Choroid plexus epithelial cell (primary cell): ENCODE measurements at places on chromosomes 7 and 10.
A peak's percentile ranks its signal among the peaks of the same experiment; 100 is the strongest.

DNA sequence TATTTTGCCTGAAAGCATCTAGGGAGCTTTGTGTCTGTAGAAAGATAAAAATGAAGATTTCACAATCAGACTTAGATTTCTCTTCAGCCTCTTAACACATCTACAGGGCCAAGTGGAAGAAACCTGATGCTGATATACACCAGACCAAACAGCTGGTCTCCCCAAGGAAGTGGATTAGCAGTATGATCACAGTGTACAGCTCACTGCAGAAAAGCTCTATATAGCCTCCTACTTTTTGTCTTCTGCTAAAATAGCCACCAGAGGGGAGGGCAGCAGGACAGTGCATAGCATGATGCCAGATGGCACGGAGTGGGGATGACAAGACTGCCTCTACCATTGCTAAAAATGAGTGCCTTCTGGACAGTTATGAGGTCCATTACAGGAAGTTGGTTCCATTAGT lies 16.0 kb downstream of the FAM13C start:
- DNase-seq: no peak

GRCh38 chr10:124740369-124741280 lies 3.6 kb downstream of the FAM53B start:
- DNase-seq: peak; percentile 58

- no peak for DNase-seq
Measured at GRCh38 chr10:123559823-123560092, 106.4 kb upstream of the GPR26 start.

DNA sequence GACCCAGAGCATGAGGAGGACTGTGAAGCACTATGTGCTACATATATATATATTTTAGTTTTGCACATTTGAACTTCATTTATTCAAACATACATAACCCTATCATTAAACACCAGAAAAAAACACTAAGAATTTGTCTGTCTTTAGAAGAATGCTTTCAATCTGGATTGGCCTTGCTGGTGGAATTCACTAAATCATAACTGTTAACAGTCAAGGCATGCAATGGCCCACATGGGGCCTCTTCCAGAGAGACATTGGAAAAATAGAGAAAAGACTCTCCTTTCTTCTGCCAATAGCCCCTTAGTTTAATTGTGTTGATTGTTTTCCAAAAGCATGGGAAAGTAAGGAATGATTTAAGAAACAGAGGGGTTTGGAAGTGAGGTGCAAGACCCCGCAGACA lies 77.9 kb downstream of the MRPL32 start:
- DNase-seq: no peak

DNA sequence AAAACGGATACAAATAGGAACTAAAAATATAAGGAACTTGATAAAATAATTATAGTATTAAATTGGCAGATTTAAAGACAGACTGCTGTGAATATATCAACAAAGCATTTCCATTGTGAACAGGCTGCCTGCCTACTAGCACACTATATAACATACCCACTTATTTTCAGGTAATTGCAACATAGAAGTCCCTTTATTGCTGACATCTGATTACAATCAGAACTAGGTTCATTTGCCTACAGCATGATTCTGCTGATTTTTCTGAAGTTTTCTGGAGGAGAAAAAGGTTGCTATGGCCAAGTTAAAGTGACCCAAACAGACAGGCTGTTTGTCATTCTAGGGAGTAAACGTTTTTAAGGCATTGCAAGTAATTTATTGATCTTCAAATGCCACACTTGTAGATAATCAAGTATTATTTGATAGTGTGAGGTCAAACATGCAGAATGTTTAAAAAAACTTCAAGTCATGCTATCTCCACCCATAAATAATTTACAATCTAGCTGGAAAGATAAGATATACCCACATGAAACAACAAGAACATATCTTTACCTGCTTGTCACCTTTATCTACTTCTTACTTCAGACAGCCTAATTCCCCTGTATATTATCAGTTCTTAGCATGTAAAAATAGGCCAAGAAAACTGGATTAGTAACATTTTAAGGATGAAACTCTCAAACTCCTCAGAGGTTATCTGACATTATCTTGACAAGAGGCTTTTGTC lies 40.5 kb downstream of the MTPN start:
- no peak for DNase-seq
